ENCODE measurements at places on chromosomes 16 and 17.
A peak's percentile ranks its signal among the peaks of the same experiment; 100 is the strongest.

- DNase-seq: no peak
Observed at GRCh38 chr16:69013991-69014390, 91.5 kb upstream of the HAS3 start.

- DNase-seq: peak; percentile 98
Observed at GRCh38 chr17:76252040-76252954, 12.0 kb upstream of the RNF157 start.

GRCh38 chr16:2520784-2521531, 787 bp downstream of the AMDHD2 start:
- DNase-seq: peak; percentile 30

DNA sequence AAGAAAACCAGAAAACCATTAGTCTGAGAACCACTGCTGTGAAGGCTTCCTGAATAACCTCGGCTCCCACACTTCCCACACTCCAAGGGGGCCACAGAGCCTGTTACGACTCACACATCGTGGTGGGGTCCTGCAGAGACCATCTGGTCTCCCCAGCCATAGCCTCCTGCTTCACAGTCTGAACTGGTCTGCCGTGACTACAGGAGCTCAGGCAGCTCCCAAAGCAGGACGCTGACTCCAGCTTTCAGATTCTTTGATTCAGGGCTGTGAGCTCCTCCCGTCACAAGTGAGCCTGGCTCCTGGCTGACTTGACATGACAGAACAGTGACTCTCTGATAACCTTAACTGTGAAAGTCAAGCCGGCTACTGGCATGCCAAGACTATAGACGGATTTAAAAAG, 37.8 kb downstream of the CYB5D2 start:
- no peak for DNase-seq

DNA sequence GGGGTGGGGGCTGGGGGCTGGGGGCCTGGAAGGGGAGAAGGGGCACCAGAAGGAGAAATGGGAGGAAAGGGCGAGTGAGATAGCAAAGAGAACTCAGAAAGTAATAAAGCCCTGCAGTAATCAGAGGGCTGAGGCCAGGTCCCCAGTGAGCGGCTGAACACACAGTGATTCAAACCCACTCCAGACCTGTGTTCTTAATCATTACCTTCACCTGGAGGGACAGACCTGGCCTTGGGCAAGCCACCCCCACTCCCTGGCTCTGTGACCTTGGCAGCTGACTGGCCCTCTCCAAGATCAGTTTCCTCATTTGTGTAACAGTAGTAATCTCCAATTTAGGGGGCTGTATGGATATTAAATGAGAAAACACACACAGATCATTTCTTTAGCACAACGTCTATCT, 150.4 kb downstream of the WWOX start:
- no peak for DNase-seq

- DNase-seq: peak; percentile 70
Observed at GRCh38 chr17:67829331-67829730, 4.0 kb downstream of the BPTF start.

GRCh38 chr16:65106757-65107156, 15.1 kb downstream of the CDH11 start:
- DNase-seq: no peak

Data from bronchial epithelial cell (primary cell).